ENCODE measurements at places on chromosomes 12 and 14. TPM values are rescaled to one million over a fixed set of nuclear protein-coding genes. Genes with fewer than 3 reads are reported as not detected.

TEX52 gene
- not detected for polyA plus RNA-seq

GRCh38 chr12:90791445-90791844 lies 163.5 kb downstream of the CCER1 start:
- no peak for DNase-seq

- DNase-seq, result no peak
Observed at GRCh38 chr12:65663648-65664047, 160.6 kb upstream of the HMGA2 start.

DNA sequence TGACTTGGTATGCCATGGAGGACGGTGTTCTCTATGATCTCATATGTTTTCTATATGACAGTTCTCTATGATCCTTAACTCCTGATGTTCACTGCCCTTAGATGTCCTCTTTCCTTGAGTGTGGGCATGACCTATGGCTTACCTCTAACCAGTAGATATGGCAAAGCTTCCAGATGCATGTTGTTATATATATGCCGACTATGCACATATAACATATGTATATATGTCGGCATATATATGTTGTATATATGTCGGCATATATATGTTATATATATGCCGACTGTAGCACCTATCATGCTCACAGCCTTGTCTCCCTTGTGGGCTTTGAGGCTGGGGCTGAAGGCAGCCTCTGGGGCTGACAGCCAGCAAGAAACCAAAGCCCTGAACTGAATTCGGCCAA lies 106.0 kb downstream of the GRIP1 start:
- DNase-seq, result no peak

LRP1-AS gene
- not detected for polyA plus RNA-seq

MGST1 gene
- 330 TPM for polyA plus RNA-seq

DNA sequence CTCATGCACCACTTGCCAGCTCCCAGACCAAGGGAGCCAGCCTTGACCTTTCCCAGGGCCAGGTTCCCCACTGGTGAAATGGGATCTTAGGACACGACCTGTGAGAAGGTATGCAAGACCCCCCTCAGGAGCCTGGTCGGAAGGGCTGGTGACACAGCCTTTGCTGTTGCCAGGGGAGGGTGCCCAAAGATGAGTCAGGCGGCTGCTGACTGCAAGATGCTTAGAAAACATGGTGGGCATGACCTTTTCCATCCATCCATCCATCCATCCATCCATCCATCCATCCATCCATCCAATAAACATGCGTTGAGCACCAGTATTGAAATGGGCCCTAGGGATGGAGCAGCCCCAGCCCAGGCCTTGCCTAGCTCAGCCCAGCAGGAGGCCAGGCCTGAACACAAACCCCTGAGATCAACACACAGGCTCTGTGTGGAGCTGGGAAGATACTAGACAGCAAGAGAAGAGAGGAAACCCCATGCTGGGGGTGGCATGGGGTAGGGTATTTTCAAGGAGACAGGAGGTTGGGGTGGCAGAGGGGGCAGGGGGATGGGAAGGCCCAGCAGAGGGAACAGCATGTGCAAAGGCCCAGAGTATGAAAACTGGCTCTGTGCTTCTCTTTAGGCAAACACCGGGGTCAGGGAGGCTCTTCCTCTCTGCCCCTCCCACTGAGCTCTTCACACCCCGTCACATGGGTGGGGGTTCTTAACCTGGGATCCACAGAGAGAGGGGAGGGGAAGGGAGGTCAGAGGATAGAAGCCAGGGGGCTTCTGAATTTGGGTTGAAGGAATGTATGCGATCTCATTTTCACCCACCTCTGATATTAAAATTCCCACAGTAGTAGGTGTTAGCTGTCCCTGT lies 26.2 kb upstream of the YY1 start:
- no peak for DNase-seq

DNA sequence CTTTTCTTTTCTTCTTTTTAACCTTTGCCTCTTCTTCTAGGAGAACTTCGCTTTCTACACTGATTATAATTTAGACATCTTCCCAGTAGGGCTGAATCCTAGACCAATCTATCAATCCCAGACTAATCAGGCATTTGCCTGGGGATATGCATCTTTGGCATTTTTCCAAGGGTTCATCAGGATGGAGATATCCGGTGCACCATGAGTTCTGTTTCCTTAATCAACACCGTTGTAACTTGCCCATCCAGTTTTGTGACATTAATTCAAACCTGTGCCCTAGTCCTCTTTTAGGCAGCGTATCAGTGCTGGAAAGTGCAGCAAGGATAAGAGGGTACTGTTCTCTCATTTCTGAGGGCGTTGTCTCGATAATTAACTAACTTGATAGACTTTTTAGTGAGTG lies 617 bp upstream of the MGP start:
- no peak for DNase-seq

OR6C2 gene
- polyA plus RNA-seq, result not detected

DNA sequence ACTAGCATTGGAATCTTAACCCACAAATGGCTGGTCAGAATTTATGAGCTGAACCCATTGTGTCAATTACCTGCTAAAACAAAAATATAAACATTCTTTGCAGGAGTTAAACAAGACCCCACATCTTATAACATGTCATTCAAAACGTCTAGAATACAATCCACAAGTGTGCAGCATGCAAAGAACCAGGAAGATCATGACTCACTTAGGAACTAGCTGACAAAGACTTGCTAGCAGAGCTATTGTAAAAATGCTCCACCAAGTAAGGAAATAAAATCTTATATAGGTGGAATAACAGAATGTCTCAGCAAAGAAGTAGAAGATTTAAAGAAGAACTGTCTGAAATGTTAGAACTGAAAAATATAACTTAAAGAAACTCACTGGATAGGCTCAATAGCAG lies 26.5 kb upstream of the POC1B start:
- DNase-seq, result no peak

MOAP1 gene
- 46.3 TPM for polyA plus RNA-seq

DNA sequence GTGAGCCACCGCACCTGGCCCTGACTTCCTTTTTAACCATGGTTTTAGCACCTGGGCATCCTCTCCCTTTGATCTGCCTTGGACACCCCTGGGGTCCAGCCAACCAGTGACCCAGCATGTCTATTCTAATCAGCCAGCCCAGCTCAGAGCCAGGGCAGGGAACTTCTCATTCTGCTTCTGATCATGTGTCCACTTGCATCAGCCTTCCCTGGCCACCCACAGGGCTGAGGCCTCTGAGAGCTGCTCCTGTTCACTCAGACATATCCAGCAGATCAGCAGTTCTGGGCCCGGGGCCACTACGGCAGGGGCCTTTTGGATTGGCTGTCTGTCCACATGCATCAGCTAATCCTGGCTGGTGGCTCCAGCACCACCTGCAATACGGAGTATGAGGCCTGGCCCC lies 117.9 kb upstream of the MAP1LC3B2 start:
- DNase-seq, result no peak

GRCh38 chr14:105456736-105457617 lies 17.6 kb upstream of the CRIP2 start:
- DNase-seq, result no peak

ZFYVE26 gene
- polyA plus RNA-seq, result 7.6 TPM

DNA sequence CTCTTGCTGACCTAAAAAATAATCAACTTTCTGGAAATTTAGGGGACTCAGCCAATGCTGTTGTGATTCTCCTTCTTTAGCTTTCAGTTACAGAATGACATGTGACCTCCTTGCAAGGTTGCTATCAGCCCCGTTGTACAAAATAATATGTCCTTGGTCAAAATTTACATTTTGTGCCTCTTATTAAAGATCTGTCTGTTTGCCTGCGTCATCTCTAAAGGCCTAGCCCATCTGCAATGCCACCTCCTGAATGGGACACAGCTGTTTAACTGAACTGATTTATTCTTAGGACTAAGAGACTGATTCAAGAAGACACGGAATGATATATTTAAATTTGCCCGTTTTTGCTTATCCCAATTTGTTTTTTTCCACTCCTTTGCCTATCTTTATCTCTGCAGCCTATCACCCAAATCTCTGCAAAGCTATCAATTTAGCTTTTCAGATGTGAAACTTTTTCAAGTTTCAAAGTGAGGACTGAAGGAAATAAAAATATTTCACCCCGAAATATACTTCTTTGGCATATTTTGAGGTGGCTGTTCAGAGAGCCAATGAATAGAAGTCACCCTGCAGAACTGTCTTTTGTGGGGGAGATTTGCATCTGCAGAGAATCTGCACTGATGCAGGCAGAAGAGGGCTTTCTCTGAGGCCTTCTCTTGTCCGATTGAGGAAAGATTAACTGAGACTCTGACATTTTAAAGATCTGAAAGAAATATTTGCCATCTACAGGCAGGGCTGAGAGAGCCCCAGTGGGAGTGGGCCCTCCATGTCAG lies 126.0 kb downstream of the VEZT start:
- no peak for DNase-seq

GRCh38 chr14:78405079-78405856 lies 235.1 kb downstream of the NRXN3 start:
- DNase-seq, result no peak

DNA sequence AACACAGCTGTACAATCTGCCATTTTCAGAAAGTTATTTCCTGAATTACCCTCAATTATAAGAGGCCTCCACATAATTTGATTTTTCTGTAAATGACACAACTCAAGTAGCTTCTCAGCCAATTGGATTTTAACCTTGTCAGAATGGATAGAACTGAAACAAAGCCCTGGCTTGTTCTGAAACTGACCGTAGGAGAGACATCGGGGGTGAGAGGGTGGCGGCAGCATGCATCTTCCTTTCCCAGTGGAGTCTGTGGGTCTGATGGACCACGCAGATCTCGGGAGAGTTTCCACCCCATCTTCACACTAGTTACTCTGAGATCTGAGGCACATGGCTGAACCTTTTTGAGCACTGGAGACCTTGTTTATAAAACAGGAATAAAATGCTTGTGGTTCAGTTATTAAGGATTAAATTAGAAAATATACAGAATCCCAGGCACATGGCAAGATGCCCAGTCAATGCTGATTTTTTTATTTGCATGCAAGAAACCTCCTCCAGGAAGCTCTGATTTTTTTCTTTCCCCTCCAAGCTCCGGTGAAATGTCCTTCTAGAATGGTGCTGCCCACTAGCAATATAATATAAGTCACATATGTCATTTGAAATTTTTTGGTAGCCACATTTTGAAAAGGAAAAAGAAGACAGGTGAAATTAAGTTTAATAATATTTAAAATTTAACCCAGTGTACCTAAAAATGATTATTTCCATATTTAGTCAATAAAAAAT lies 153.9 kb downstream of the CHST11 start:
- DNase-seq, result no peak

NXPH4 gene
- 0.28 TPM for polyA plus RNA-seq

OR4K5 gene
- not detected for polyA plus RNA-seq

GRCh38 chr14:34713122-34713680 lies 1.2 kb downstream of the CFL2 start:
- DNase-seq, result no peak

CLEC6A gene
- polyA plus RNA-seq, result not detected

- no peak for DNase-seq
Observed at GRCh38 chr12:65199604-65200003, 30.2 kb downstream of the LEMD3 start.

DNA sequence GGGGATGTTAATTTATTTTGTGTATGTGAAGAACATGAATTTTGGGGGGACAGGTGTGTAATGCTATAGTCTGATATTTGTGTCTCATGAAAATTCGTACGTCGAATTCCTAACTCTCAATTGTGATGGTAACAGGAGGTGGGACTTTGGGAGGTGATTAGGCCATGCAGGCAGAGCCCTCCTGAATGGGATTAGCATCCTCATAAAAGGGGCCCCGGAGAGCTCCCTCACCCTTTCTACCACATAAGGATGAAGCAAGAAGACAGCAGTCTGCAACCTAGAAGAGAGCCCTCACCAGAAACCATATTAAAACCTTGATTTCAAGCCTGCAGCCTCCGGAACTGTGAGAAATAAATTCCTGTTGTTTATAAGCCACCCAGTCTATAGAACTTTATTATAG lies 165.4 kb downstream of the MDGA2 start:
- DNase-seq, result no peak

GRCh38 chr14:38311655-38312054 lies 55.8 kb upstream of the CLEC14A start:
- no peak for DNase-seq

DNA sequence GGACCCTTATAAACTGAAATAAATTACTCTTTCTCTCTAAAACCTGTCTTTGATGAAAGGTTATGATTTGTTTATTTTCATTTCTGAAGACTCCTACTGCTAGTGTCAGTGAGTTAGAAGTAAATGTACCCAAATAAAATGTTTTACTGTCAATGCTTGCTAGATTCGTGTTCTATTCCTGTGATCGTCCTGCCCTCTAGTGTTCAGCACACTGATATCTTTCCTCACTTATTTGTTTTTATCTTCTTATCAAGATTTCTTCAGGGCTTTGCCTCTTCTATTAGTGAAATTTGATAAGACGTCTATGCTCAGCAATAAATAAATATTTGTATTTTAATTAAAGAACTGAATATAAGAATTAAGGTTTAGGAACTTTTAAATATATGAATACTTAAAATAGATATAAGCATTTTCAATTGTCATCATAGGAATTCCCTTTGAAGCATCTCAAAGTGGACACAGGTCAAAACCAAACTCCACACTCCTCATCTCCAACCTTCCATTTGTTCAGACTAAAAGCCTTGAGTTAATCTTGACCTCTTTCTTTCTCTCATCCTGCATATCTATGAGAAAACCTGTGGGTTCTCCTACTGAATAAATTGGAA lies 75.8 kb downstream of the C12orf50 start:
- peak; percentile 17 for DNase-seq

DNA sequence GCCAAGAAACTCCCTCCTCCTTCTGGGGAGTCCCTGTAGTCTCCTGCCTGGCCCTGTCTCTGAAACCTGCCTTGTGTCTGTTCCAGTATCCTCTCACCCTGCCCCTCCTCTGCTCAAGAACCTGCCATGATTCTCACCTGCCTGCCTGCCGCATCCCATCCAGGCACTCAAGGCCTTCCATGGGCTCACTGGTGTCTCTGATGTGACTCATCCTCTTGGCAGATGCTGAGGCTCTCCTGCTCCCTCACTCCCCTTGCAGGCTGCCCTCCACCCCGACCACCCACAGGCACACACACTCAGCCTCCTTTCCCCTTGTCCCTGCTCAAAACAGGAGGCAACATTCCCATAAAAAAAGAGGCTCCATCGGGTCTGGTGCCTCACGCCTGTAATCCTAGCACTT lies 5.8 kb upstream of the BEGAIN start:
- DNase-seq, result no peak

GRCh38 chr12:50415899-50416479 lies 15.3 kb downstream of the LARP4 start:
- DNase-seq, result no peak

SDR9C7 gene
- polyA plus RNA-seq, result 0.16 TPM

TMEM253 gene
- polyA plus RNA-seq, result 0.42 TPM

GRCh38 chr12:121214166-121214777 lies 4.3 kb downstream of the P2RX4 start:
- DNase-seq, result no peak

- DNase-seq, result no peak
Observed at GRCh38 chr14:104503691-104504090, 75.9 kb upstream of the C14orf180 start.

GRCh38 chr14:90699016-90699415 lies 117.2 kb downstream of the TTC7B start:
- no peak for DNase-seq

- DNase-seq, result no peak
Observed at GRCh38 chr12:93838193-93838592, 161.0 kb downstream of the CRADD start.

DNA sequence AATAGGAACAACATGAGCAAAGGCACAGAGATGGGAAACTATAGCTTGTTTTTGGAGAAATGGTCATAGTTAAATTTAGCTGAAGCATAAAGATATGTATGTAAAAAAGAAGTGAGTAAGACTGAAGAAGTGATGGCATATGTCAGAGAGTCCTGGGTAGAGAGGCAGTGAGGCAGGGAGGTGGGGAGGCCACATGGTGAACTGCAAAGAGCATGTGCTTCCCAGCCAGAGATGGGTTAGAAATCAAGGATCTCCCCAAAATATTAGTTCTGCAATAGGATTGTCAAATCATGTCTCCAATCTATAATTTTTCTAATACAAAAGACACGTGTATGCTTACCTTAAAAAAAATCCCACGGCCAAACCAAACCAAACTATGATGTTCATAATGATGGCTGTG lies 82.1 kb upstream of the STXBP6 start:
- no peak for DNase-seq
